ENCODE measurements at places on chromosomes 5 and 9.

GRCh38 chr5:96344678-96345577 is 88.1 kb downstream of the PCSK1 start:
- DNase-seq: no peak

DNA sequence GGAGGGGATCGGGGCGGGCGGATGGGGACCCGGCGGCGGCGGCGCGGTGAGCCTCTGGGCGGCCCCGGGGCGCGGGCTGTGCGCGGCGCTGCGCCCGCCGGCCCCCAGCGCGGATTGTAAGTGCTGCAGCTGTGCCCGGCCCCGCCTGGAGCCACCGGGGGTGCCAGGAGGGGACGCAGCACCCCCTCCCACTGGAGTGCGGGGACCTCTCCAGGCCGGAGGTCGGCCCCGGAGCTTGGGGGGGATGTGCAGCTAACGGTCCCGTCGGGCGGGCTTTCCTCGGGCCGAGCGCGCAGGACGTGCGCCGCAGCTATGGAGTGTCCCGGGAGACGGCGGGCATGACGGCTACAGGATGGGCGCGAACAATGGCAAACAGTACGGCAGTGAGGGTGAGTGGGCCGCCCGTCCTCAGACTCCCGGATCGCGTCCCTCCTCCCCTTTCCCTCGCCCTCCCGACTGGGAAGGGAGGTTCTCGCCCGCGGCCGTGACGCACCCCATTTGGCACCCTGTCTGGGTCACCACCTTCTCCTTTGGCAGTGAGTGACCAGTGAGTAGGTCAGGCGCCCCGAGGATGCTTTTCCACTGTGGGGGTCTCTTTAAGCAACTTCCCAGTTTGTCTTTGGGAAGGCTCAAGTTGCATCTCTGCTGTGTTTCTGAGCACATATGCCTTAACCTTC is 483 bp downstream of the FBXL7 start:
- DNase-seq: peak; percentile 53

DNA sequence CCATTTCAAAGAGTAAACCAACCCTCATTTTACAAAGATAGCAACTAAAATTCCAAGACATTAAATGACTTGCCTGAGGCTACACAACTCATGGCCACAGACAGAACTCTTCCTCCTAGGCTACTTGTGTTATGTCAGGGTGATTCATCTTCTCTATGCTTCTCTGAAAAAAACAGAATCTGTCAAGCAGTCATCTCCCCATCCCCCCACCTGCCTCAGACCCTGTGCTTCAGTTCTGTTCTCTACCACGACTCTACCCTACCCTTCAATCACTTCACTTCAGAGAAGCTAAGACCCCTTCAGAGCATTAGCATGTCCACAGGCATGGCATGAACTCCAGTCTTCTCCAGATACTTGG is 277.7 kb upstream of the PTGER4 start:
- no peak for DNase-seq

DNA sequence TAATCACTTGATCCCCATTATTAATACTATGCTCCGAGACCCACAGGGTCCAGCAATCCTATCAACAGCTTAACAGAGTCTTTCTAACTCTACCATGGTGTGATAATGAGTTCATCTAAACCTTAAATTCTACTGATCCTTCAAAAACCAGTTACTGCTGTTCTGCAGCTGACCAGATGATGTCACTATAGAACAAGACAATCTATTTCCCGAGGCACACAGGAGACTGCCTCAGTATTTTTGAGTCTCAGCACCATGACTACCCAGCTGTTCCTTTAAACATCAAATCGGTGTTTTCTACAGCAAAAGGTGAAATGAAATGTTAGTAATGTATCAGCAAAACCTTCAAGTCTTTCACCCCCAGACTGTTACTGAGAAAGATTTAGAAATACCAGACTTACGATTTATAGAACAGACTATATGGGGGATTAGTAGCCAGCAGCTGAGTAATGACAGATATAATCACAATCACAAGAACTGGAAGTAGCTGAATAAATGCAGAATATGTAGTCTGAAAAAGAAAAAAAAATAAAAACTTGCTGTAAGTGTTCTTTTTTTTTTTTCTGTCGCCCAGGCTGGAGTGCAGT is 16.9 kb downstream of the DNAJC18 start:
- DNase-seq: no peak

DNA sequence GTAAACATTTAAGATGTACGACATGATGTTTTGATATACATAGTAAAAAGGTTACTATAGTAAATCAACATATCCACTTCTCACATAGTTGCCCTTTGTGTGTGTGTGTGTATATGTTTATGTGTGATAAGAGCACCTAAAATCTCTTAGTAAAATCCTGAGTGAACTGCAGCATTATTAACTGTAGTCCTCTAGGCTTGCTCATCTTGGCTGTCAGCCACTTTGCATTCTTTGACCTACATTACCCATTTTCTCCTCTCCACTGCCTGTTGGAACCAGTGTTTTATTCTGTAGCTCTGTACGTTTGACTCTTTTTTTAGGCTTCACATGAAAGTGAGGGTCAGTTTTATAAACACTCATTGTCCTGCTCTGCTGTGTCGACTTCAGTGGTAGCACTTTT is 24.4 kb downstream of the C5orf22 start:
- DNase-seq: no peak
